ENCODE measurements at places on chromosomes 5 and 9.

DNA sequence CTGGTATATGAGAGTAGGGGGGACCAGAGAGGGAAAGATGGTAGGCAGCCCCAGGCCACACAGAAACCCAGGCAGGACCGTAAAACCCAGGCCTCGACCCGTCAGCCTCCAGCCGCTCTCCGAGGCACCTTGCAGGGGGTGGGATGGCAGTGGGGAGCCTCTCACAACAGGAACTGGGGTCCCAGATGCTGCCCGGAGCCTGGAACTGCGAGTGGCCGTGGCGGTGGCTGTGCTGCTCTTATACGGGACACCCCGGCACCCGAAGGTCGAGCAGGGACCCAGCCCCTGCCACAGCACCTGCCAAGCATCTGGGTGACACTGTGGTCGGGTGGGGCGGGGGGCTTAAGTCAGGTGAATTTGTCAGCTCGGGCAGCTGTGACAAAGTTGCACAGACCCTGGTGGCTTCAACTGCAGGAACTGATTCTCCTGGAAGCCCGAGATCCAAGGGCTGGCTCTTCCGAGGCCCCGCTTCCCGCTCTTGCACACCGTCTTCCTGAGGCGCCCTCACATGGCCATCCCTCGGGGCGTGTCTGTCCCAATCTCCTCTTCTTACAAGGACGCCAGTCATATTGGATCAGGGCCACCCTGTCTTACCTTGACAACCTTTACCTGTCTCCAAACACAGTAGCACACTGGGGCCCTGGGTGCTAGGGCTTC, 47.6 kb upstream of the EGFL7 start:
- no peak for DNase-seq

DNA sequence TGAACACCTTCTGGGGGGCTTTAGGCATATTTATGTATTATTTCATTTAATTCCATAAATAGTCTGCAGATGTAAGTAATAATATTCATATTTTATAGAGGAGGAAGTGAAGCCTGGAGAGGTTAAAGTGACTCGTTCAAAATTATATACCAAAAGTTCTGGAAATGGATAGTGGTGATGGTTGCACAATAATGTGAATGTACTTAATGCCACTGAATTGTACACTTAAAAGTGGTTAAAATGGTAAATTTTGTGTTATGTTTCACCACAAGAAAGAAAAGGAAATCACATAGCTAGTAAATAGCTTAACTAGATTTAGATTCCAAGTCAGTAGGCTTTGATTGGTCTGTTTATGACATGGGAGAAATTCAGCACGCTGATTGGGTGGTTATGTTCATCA, 13.0 kb upstream of the TMEFF1 start:
- no peak for DNase-seq

- no peak for DNase-seq
Measured at GRCh38 chr9:15867988-15868387, 315.1 kb downstream of the CCDC171 start.

- no peak for DNase-seq
Measured at GRCh38 chr5:1535646-1536045, 11.9 kb upstream of the LPCAT1 start.

DNA sequence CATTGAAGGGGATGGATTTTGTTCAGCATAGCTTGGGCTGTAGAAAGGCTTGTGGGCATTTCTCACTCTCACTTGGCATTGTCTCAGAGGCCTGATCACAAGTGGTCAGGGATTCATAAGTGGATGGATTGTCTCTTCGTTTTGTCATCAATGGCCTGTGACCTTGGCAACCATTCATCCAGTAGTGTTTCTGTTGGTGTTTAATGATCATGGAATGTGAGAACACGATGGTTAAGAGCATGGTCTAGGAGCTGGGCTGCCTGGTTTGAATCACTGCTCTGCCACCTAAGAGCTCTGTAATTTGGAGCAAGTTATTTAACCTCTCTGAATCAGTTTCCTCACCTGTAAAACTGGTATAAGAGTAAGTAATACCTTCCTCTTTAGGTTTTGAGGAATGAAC, 430.1 kb upstream of the MEF2C start:
- peak; percentile 68 for DNase-seq

Data from choroid plexus epithelial cell (primary cell).